Amniotic stem cell (primary cell): ENCODE measurements at places on chromosomes 12 and 14.

DNA sequence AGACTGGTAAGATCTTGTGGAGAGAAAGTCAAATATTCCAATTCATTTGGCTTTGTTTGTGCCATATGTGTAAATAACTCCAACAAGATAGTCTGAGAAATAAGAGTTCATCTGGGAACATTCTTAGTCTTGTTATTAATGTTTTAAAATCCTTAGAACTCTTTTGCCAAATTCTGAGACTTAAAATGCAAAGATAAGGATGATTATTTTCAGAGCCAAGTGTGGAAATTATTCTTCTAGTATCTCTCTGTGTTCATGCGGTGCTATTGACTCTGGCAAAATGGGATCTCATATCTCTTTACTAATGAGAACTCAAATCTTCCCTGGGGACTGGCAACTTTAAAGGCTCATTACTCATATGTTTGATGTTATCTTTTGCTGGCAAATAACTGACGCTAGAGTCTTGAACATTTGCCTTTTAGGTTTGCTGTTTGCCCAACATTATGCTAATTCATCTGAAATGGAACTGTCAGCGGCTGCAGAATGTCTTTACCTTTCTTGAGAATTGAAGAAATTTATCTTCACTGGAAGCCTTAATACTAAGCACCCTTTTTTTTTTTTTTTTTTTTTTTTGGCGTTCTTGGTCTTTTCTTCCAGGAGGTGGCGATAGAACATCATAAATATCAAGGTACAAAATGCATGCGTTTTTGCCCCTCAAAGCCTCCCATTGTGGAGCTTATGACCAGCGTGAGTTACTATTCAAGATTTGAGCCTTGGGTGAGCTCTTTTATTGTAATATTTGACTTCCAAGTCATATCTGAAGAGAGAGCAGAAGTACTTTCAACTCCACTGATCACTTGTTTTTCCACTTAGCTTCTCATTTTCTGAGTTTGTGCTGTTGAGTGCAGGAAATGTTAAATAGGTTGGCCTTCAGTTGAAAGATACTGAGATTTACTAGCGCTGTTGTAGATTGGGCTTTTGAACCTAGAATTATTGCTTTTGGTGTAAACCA, 86.5 kb downstream of the CAND1 start:
- DNase-seq = peak; percentile 59

DNA sequence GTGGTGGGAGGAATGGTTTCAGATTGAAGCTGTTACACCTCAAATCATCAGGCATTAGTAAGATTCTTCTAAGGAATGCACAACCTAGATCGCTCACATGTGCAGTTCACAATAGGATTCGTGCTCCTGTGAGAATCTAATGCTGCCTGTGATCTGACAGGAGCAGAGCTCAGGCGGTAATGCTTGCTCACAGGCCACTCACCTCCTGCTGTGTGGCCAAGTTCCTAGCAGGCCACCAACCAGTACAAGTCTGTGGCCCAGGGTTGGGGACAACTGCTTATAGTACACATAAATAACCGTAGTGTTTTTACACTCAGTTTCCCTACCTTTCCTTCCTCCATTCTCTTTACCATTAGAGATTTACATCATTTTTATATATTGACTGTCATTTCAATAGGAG, 121.4 kb downstream of the SLCO1B3 start:
- no peak for DNase-seq

DNA sequence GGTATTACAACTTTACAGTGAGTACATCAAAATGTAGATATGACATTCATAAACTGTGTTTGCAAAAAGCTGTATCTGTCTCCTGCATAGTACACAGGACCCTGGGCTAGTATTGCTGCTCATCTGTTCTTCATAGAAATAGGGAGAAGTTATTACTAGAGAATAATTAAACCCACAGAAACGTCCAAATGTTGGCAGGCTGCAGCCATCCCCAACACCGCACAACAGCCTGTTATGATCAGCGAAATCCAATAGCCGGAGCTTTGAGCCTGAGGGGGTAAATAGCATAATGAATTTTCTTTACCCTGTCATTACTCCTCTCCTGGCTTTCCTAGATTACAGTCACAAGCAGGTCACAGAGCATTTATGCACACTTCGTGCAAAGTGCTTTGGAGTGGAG, 178.0 kb downstream of the DACT1 start:
- no peak for DNase-seq

DNA sequence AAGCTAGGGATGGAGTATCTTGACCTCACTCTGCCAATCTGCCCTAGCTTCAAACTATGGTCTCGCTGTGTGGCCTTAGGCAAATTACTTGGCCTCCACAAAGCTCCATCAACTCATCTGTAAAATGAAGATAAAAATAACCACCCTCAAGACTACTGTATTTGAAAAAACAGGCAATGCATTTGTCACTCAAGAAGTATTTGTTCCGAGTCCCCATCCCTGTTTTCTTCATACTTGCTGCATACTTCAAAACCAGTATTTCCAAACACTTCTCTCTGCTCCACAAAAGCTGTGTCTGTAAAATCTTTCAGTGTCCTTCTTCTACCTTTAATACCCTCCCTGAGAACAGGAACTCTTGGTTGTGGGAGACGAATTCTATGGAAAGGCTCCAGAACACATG, 47.9 kb downstream of the GTF2A1 start:
- no peak for DNase-seq

GRCh38 chr12:104172570-104172947, 34.5 kb upstream of the NFYB start:
- no peak for DNase-seq
